T-helper 9 cell (primary cell): ENCODE measurements at places on chromosomes 16 and 17.

GRCh38 chr16:19708296-19709205 is 9.5 kb downstream of the KNOP1 start:
- no peak for DNase-seq

DNA sequence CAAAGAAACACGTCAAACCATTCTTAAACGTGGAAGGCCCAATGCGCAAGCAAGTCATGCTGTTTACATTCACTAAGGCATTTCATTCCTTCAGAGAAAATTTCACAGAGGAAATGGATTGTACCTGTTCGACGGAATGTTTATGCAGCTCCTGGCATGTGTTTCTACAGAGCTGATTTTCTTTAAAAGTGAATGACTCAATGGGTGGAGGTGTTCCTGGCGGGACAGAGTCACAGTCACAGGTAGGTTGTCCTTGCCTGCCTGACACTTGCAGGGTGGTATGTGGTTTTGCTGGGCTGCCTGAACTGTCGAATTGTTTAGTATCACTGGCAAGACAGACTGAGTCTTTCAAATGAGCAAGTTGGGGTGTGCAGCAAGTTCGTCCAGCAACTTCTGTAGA is 11.6 kb downstream of the PALB2 start:
- DNase-seq, result no peak

GRCh38 chr17:58308173-58308984 is 20.2 kb downstream of the TSPOAP1 start:
- no peak for DNase-seq

- no peak for DNase-seq
Measured at GRCh38 chr16:21279501-21279900, 1.4 kb upstream of the CRYM start.

DNA sequence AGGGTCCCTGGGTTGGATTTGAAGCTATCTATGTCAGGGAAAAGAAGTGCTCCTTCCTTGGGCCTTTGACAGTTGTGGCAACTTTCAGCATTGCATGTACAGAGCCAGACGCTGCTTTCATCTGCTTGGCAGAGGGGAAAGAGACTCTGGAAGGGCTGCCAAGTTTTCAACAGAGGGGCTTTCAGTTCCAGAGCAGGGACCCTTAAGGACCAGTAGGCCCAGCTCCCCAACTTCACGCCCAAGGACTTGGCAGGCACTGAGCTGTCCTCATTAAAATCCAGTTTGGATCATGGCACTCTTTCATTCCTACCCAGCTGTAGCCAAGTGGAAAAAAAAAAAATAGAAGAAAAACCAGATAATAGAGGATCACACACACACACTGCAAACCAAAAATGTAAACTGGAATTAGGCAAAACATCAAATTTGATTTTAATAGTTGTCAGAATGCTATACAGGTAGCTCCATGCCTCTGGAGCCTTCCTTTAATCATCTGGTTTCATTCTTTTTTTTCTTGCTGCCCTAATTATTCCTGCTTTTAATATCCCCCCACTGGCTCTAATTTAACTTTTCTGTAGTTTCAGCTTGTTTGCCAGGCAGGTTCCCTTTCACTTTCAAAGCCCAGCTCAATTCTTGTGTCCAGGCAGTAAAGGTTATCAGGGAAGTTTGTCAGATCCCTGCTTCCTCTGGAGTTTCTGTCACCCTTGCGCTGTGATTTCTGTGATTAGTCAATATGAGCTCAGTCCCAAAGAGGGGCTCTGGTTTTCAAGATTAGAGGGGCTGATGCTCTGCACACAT is 702.6 kb upstream of the CDH8 start:
- DNase-seq, result no peak

GRCh38 chr17:82957469-82957795 is 117.6 kb upstream of the ZNF750 start:
- no peak for DNase-seq

GRCh38 chr16:68884401-68884800 is 41.1 kb downstream of the TANGO6 start:
- DNase-seq, result no peak

DNA sequence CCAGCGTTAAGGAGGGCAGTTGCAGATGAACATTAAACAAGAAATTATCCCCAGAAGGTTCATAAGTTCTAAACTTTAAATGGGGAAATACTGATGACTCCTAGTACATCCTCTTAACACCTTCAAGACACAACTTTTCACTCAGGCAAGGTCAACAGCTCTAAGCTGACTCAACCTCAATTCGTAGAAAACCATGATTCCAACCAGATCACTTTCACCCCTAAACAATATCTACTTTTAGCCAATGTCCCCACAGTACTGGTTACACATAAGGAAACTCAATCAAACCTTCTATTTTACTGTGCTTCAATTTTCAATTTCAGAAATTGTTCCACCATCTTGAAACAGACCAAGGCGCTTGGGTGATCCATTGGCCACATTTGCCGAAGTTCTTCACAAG is 2.3 kb downstream of the CDYL2 start:
- DNase-seq, result no peak

- no peak for DNase-seq
Measured at GRCh38 chr17:44083250-44083849, 12.8 kb downstream of the G6PC3 start.

DNA sequence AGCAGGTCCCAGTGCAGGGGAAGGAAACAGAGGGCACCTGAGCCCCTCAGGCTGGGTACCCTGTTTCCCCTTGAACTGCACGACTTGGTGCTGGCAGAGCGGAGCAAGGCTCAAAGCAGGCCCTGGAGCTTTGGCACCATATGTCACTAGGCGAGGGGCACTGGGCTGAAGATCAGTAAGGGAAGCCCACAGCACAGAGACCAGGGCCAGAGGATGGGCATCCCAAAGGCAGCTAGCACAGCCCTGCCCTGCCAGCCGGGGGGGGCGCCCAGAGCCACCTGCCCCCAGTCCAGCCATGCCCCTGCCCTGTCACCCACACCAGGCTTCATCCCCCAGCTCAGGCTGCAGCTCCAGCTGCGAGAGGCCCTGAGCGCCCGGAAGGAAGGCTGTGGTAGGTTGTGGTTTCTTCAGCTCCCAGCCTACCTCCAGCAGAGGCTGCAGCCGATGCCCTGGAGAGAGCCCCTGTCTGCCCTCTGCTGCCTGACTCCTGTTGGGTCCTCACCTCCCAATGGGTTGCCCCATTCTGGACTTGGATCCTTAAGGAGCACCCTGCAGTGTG is 10.9 kb downstream of the NHERF1 start:
- peak; percentile 40 for DNase-seq

GRCh38 chr17:17868641-17869522 is 32.1 kb upstream of the SREBF1 start:
- no peak for DNase-seq

DNA sequence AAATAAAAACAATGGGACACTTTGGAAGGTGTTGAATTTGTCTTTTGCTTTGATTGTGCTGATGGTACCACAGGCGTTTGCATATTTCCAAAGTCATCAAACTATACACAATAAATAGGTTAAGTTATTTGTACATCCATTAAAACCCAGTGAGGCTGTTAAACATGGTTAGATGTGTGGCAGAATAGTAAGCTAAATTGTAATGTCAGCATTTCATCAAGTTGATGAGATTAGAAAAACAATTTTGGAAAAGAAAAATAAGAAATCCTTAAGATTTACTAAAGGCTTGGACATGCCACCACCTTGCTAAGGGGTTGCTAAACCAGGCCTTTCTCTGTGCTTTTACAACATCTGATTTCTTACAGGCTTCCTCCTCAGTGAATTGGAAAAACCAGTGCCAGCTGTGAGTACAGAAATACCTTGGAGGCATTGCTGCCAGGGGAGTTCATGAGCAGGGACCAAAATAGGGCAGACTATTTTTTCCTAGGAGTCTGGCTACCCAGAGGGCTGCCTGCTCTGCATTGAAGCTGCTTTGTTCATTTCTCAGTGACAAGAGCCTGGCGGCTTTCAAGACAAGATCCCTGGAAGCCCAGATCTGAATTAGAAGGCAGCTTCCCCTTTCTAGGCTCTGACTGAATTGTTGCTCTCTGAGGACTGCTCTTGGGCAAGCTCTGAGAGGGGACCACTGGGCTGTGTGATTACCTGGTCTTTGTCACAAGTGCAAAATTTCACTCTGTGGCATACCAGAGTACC is 43.4 kb upstream of the CA10 start:
- no peak for DNase-seq

- no peak for DNase-seq
Measured at GRCh38 chr16:75945916-75946457, 219.7 kb upstream of the CPHXL start.

DNA sequence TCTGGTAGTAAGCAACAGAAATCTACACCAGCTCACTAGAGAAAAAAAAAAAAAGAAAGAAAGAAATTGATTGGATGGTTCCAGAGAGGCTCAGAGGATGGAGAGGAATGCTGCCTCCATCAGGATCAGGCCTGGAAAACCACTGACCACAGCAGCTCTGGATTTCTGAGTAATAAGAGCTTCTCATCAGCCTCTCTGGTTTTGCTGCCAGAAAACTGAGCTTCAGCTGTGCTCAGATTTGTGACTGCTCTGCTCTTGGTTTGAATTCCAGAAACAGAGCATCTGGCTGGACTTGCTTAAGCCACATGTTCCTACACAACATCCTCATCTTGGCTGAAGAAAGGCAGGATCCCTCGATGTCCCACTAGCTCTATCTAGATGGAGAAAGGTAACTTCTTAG is 25.9 kb downstream of the IRX6 start:
- no peak for DNase-seq

GRCh38 chr17:7114241-7114874 is at the start of gene ASGR2:
TSS of gene ASGR2 (minus strand) at chr17:7114822. CDS start at chr17:7114240, 582 bp downstream.
- no peak for DNase-seq

DNA sequence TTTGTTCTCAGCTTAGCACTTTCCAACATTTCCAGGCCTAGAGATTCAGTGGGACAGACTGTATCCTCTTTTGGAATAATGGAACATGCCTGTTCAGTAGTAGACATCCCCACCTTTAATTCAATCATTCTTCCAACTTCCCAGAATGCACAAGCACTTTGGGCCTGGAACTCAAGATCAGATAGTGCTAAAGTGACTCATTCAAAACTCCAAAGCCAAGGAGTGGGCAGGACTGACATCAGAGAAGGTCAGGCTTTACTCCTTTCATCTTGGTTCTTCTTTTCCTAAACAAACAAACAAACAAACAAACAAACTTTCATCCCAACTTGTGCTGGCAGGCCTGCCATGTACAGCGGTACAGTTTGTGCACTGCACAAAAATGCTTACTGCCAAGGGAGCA is 172.0 kb downstream of the AXIN2 start:
- no peak for DNase-seq

DNA sequence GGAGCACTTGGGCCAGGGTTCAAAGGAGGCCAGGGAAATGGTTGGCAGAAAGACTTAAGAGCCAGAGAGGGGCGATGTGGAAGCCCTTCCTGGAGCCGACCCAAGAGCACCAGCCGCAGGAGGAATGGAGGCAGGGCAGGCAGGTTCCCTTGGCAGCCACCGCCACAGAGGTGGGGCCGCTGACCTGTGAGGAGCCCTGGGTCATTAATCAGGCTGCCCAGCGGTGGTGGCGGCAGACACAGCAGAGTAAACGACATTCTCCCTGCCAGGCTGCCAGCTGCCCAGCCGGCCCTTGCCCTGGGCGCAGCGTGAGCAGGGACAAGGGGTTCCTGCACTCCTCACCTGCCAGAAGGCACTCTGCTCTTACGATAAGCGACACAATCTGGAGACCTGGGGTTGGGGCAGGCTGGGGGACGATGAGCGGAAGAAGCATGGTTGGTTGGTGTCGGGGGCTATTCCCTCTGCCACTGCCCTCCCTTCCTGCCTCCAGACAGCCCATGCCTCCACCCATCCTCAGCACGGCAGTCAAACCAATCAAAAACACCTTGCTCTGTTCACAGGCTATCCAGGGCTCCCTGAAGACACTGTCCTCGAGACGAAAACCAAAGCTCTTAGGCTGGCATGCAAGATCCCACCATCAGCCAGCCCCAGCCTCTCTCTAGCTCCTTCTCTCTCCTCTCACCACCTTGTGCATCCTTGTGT is 40.9 kb downstream of the PLXDC1 start:
- DNase-seq, result no peak

GRCh38 chr17:60094754-60095153 is 16.0 kb upstream of the HEATR6 start:
- DNase-seq, result no peak

DNA sequence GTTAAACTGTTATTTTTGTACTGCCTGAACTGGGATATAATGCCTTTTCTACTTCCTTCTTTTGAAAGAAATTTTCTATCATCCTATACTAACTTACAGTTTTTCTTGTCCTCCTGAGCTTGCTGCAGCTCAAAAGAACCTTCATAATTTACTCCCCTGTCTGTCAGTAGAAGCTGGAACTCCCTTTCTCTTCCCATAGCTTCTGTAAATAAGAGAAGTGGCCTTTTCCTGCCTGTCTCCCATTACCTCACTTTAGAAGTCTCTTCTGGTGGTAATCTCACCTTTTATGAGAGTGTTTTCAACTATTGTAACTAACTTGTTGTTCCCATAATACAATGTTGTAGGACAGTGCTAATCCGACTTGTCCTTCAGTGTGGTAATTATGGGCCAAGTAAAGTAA is 246.7 kb upstream of the TBX2 start:
- no peak for DNase-seq

- DNase-seq, result no peak
Measured at GRCh38 chr17:39325528-39326240, 75.7 kb downstream of the FBXL20 start.

GRCh38 chr17:42193969-42194899 is at the start of gene GHDC:
TSS of gene GHDC (minus strand) at chr17:42194494. CDS start at chr17:42193581, 913 bp downstream.
- peak; percentile 69 for DNase-seq

GRCh38 chr16:3009568-3010390 is 2.9 kb upstream of the CLDN9 start:
- no peak for DNase-seq

GRCh38 chr17:76657505-76658241 is 14.1 kb upstream of the ST6GALNAC1 start:
- DNase-seq, result no peak
